ENCODE measurements at places on chromosomes 5 and 9.

GRCh38 chr5:158152136-158152535, 293.2 kb upstream of the CLINT1 start:
- DNase-seq = no peak

- DNase-seq = no peak
Observed at GRCh38 chr5:1915316-1915715, 32.6 kb upstream of the IRX4 start.

DNA sequence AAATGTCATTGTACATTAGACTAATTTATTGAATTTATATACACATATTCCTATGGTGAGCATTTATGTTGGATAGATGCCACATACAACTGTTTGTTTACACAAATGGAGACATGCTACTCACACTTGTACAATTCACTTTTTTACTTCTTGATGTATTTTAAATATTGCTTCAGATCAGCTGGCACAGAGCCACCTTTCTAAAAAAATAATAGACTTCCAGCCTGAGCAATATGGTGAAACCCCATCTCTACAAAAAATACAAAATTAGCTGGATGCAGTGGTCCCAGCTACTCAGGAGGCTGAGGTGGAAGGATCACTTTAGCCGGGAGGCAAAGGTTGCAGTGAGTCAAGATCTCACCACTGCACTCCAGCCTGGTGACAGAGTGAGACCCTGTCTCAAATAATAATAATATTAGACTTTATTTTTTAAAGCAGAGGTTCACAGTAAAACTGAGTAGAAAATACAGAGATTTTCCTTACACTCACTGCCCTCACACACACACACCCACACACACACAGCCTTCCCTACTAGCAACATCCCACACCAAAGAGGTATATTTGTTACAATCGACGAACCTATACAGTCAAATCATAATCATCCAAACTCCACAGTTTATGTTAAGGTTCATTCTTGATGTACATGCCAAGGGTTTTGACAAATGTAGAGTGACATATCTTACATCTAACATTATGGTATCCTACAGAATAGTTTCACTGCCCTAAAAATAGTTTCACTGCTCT, 16.5 kb upstream of the ADRB2 start:
- no peak for DNase-seq

DNA sequence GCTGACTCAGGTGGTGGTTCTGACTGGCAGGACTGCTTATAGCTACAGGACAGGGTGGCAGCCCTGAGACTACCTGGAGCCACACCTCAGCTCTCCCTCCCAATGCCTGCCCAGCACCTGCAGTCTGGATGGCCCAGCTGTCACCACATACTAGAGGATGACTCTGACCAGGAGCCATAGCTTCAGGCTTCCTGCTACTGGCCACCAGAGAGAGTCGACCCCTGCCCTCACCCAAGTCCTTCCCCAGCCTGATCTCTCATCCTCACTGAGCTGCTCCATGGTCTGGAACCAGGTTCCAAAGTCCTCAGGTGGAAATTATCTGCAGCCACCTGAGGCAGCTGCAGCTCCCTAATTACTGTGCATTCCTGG, 25.6 kb upstream of the TDRD7 start:
- DNase-seq = no peak

- no peak for DNase-seq
Observed at GRCh38 chr5:53446908-53447307, 33.5 kb upstream of the FST start.

DNA sequence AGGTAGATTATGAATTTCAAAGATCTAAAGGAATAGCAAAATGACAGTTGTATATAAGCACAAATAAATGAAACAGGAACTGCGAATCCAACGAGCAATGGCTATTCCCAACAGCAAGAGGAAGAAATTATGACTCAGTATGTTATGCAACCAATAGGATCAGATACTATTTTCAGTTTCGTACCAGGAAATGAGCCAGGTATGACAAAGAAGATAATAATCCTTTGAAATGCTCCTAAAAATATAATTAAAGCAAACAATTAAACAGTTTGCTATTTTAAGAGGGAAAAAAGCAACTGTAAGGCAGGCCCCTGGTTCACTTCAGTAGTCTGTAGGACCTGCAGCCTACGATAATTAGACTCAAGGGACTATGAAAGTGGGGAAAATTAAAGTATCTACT, 58.9 kb downstream of the AUH start:
- DNase-seq = no peak

DNA sequence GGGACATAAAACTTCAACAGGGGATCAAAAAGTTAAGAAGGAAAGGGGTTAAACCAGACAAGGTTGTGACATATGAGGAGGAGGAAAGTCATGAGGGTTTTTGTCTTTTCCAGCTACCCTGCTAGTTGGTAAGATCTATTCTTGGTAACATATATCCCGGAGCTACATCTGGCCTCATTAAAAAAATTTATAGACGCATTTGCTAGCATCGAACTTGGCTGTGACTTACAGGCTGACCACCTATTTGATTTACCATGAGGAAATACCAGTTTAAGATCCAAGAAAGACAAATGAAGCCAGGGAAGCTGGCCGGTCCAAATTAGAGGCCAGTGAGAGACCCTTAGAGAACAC, 87.6 kb upstream of the NIPAL4 start:
- no peak for DNase-seq

- DNase-seq = no peak
Observed at GRCh38 chr9:81629440-81629839, 59.9 kb downstream of the TLE1 start.

Data from activated CD4-positive, alpha-beta T cell treated with anti-CD3 and anti-CD28 coated beads, Interleukin-2, amount 50 U/mL, for 1 hour (primary cell).